Glomerular endothelial cell (primary cell): ENCODE measurements at places on chromosomes 3 and 15. TPM values are rescaled to one million over a fixed set of nuclear protein-coding genes. Genes with fewer than 3 reads are reported as not detected.

The SEMA5B gene
- not detected in 2 replicates for total RNA-seq

The CCR9 gene
- total RNA-seq: not detected in 2 replicates

The SCN11A gene
- total RNA-seq: 0.15 and 0.23 TPM in 2 replicates

The STRIT1 gene
- total RNA-seq: not detected in 2 replicates

The ADCY5 gene
- not detected in 2 replicates for total RNA-seq

The NUP210 gene
- total RNA-seq: 0.53 and 2.2 TPM in 2 replicates

The ALPK3 gene
- total RNA-seq: 68.4 and 91.5 TPM in 2 replicates

The GABRG3 gene
- not detected in 2 replicates for total RNA-seq

The CCDC32 gene
- 26.9 and 44.0 TPM in 2 replicates for total RNA-seq

The CHRD gene
- 0.78 and 1.9 TPM in 2 replicates for total RNA-seq

The RTP1 gene
- total RNA-seq: not detected in 2 replicates

The EOMES gene
- not detected in 2 replicates for total RNA-seq

The KIF7 gene
- 5.1 and 10.4 TPM in 2 replicates for total RNA-seq

The CLDN1 gene
- total RNA-seq: 18.1 and 63.1 TPM in 2 replicates

The DAPK2 gene
- 3.0 and 22.3 TPM in 2 replicates for total RNA-seq

The VPS39 gene
- 53.6 and 57.1 TPM in 2 replicates for total RNA-seq

The LMAN1L gene
- total RNA-seq: 0.64 TPM in 1 of 2 replicates, not detected in the other

The IMPG2 gene
- 0.34 and 0.99 TPM in 2 replicates for total RNA-seq

The RBPMS2 gene
- 0.58 and 2.5 TPM in 2 replicates for total RNA-seq

The MOBP gene
- 0.23 TPM in 1 of 2 replicates, not detected in the other for total RNA-seq

The CAMK2N2 gene
- 0.58 TPM in 1 of 2 replicates, not detected in the other for total RNA-seq

The TRPC1 gene
- total RNA-seq: 10.7 and 14.1 TPM in 2 replicates

The ILDR1 gene
- total RNA-seq: not detected in 2 replicates

The SH3GL3 gene
- not detected in 2 replicates for total RNA-seq

The UROC1 gene
- total RNA-seq: not detected in 2 replicates

The GOLGA8G gene
- not detected in 2 replicates for total RNA-seq

The PTX3 gene
- total RNA-seq: 317 and 450 TPM in 2 replicates

The STAB1 gene
- 277 and 404 TPM in 2 replicates for total RNA-seq

The CLRN1 gene
- total RNA-seq: not detected in 2 replicates

The MYO1E gene
- total RNA-seq: 108 and 137 TPM in 2 replicates

The SPATA12 gene
- 0.15 and 0.18 TPM in 2 replicates for total RNA-seq

The ZNF80 gene
- total RNA-seq: not detected in 2 replicates
